ENCODE measurements at places on chromosomes 2 and 18.
A peak's percentile ranks its signal among the peaks of the same experiment; 100 is the strongest.

DNA sequence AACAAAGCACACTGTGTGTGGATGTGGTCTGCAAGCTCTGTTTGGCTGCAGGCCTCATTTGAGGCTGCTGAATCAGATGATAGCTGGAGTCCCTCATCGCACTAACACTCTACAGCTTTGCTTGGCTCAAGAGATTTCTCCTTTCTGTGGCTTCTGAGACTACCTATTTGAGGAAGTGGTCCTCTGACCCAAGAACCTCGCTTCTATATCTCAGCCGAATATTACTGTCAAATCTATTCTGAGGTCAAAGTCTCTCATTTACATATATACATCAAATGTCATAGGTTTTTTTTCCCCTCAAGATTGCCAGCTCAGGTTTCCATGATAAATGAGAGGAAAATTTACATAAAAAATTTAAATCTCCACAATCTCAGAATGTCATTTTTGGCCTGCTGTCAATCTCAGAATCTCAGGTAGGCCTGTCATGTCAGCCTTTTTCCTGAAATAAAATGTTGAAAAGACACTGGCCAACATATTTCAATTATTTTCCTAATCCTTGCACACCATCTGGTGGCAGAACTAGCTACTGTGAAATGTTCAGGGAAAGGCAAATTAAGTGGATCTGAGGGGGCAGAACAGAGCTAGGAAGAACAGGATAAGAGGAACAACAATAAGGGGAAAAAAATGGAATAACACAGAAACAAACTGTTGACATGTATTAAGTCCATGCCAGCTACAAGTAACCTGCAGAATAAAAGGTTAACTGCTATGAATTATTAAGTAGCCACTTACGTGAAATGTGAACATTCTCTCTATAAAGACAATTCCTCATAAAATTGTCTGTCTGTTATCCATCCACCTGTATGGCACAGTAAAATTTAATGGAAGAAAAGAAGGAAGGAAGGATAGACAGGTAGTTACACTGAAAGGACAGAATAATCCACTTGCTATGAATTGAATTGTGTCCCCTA, 39.3 kb downstream of the AP1S3 start:
- no peak for DNase-seq

DNA sequence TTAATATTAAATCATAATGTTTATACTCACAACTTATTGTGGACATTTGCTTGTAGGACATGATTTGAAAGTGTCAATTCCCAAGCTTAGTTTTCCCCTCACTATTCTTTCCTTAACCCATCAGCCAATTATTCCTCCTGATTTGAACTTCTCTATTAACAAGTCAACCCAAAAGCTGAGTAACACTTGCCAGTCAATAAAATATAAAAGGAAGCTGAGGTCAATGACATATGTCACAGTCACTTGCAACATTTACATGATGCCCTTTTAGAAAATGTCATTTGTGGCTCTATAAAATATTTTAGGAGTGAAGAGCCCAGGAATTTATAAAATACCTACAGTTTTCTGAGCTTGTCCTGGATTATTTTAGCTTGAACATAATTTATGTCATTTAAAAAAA, 7.2 kb downstream of the CCDC68 start:
- no peak for DNase-seq

- no peak for DNase-seq
Observed at GRCh38 chr2:71595569-71595968, 142.2 kb downstream of the DYSF start.

GRCh38 chr18:23207191-23207955, 72.1 kb downstream of the CABLES1 start:
- no peak for DNase-seq

GRCh38 chr2:110807522-110807921, 75.1 kb downstream of the ACOXL start:
- DNase-seq, result no peak

- no peak for DNase-seq
Observed at GRCh38 chr2:222912776-222913175, 51.9 kb downstream of the ACSL3 start.

GRCh38 chr18:46302528-46303485, 198.6 kb downstream of the HAUS1 start:
- DNase-seq, result no peak

- DNase-seq, result no peak
Observed at GRCh38 chr2:240252872-240253511, 112.5 kb upstream of the OTOS start.

DNA sequence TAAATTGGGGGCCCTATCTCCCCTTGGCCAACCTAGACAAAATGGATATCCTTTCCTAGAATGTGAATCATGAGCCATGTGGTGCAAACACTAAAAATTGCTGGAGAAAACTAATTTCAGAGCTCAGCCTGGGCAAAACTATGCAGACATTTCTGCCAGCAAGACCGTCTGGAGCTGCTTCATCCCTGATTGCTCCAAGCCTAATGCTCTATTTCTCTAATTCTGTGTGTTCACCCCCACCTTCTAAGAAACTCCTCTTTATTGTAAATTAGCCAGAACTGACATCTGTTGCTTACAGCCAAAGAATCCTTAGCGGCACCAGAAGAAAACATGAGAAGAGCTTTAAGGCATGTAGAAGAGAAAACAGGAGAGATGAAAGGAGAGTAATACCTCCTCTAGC, 337.7 kb upstream of the CHAC2 start:
- DNase-seq, result no peak

- no peak for DNase-seq
Observed at GRCh38 chr2:120703330-120703994, 32.2 kb upstream of the GLI2 start.

DNA sequence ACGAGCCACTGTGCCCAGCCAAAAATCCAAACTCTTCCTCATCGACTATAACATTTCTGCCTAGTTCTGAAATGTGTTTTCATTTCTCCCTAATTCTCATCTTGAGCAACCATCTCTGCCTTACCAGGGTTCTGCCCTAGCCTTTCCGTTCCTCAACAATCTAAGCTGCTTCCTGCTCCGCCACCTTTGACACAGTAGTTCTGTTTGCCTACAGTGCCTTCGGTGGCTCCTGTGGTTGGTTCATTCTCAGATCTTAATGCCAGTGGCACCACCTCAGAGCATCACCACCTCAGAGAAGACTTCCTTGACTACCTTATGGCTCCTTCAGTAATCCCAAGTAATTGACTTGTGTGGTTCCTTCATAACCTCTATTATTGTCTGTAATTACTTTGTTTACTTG, 3.8 kb downstream of the SOCS6 start:
- DNase-seq, result no peak

GRCh38 chr18:3321133-3321812, 59.3 kb downstream of the MYL12B start:
- no peak for DNase-seq

DNA sequence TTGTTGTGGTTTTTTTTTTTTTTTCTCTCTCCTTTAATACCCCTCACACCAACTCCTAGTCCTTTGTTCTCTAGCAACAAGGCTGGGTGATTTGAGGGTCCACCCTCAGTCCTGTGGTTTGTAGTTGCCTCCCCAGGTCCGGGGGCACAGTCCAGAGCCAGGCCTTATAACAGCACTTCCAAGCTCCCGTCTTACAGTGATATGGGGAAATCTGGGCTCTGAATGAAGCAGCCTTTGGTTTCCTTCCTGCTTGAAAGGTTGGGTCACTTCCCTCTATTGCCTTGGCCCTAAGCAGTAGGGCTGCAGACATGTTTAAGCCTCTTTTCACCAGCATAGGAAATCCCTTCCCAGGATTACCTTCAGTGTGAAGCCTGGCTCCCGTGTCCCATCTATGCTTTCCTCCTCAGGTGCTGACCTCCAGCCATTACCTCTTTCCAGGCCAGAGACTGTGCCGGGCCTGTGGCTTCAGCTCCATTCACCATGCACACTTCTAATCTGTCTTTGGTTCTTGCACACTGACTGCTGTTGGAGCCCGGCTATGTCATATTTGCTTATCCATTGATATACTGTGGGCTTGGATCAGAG, 21.2 kb upstream of the NTSR2 start:
- DNase-seq, result no peak

- no peak for DNase-seq
Observed at GRCh38 chr2:50674876-50675275, 357.1 kb downstream of the NRXN1 start.

DNA sequence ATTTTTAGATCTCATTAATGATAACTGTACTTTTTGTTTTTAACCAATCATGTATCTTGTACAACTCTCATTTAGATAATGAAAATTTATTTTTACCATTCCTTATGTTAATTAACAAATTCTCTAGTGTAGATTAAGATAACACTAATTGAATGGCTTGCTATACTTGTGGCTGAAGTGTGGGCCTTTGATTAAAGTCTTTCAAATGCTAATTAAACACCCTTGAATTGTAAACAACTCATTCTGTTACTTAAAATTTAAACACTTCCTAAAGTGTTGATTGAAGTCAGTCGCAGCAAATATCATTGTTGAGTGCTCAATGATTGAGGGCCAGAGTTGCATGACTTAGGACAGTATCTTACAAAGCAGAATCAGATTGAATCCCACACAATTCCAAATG, 109.8 kb upstream of the GULP1 start:
- DNase-seq, result no peak

GRCh38 chr2:38194751-38195150, 118.8 kb upstream of the CYP1B1 start:
- no peak for DNase-seq

- DNase-seq, result no peak
Observed at GRCh38 chr2:190123956-190124355, 61.4 kb upstream of the MSTN start.

DNA sequence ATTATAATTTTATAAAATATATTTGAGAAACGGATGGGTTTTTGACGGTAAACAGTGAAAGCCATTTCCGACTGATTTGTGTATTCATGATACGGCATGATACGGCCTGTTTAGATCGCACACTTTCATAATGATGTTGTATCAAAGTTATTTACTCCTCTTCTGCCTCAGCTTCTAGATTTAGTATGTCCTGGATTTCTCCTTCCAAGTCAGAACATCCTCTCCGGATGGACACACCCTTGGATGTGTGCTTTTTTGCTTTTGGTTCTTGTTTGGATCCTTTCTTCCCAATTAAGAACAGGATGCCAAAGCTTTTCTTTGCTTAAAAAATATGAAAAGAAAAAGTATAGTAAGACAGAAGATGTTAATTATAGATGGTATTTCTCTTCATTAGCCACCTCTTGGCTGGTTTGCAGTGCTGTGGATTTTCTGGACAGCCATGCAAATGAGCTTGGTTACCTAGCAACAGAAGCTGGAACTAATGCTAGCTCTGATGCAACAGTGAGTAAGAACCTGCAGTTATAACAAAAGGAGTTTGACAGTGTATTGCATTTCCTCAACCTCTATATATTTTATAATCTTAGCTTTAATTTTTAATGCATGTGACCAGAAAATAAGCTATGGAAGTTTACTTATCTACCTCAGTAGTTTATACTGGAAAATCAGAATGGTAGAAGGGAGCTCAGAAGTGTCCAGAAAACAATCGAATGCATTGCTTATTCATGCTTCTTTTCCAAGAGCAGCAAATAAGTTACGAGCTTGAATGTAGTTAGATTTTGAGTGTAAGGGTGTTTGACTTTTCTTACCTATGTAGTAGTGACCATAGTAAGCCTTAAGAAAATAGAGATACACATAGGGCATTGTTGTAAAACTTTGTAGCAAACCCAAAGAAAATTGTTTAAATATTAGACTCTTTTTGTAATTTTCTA, 27.9 kb downstream of the RMND5A start:
- DNase-seq, result no peak

DNA sequence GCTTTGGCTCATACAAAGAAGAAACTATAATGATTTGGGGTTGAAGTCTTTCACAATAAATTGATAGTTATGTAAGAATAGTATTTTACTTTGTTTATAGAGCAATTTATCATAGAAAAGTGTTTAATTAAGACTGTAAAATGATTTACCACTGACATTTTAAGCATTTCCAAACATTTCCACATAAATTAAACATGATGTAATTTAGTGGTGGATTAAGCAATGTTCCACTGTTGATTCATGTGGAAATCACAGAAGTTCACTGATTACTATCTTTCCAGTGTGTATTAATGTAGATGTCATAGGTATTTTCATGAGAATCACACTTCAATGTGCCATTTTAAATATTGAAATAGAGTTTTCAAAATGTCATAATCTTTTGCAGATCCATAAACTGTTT, 40.1 kb upstream of the GRB14 start:
- DNase-seq, result no peak

GRCh38 chr2:27754831-27755230, 16.7 kb upstream of the MRPL33 start:
- no peak for DNase-seq

DNA sequence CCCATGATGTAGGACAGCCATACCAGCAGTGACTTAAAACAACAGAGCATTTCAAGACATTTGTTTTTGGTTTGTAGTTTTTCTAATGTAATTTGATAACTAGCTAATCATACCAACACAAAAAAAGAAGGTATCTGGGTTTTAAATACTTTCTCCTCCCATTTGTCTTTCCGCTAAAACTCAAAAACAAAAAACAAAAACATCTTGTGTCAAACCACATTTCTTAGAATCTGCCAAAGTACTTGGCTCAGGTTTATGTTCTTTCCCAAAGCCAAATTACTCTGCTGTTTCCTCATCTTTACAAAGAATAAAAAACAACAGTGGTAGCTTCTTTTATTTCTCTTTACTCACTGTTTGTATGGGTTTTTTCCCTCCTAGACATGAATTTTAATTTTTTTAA, 71.5 kb downstream of the GREB1L start:
- no peak for DNase-seq

DNA sequence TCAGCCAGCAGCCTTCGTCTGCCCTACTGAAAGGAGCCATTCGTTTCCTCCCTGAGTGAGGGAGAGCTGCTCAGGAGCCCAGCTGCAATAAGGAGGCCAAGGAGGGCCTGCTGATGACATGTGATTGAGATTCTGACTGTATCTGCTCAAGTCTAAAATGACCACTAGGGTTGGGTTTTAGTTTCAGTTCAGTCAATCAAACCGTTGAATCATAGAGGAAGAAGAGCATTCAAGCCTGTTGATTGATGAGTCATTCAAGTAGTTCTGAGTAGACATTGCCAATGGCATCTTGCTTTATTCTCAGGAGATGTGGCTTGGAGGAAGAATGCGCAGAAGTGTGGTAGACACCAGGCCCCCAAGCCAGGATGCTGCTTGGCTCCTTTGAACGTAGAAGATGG, 19.9 kb upstream of the BCL2L11 start:
- DNase-seq, result no peak

DNA sequence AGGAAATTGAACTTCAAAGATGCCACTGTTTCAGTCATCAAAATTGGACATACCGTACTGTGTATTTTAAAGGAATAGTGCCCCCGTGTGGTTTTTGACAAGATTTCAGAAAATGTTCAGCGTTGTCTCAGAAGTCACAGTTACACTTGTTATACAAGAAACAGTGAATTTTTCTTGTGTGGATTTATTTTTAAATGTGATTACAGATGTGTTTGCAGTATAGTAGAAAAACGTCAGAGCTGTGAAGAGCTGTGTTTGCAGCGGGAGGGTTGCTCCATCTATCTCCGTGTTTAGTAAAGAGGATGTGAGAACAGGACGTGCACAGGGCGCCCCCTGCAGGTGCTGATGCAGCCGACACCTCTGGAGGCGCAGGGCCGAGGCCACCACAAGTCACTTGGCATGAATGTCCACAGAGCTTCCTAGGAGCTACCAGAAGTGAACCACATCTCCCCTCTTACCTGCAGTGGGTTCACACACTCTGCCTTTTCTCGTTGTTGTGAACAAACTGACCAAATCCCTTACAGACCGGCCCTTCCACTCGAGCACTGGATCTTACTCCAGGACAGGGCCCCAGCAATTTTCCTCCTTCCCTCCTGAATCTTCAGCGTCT, 73.1 kb downstream of the CACNB4 start:
- DNase-seq, result peak; percentile 44

- DNase-seq, result no peak
Observed at GRCh38 chr2:175742367-175742766, 259.7 kb downstream of the LNPK start.

GRCh38 chr2:112754564-112754963, 9.8 kb downstream of the CKAP2L start:
- no peak for DNase-seq

GRCh38 chr2:136441979-136442714, 323.2 kb upstream of the THSD7B start:
- no peak for DNase-seq

Measured in activated CD8-positive, alpha-beta memory T cell treated with anti-CD3 and anti-CD28 coated beads for 4 hours (primary cell).